H7 (cell line): ENCODE measurements at places on chromosomes 12 and 14.

- no peak for DNase-seq
Measured at GRCh38 chr14:105748204-105748578, 221.8 kb downstream of the TMEM121 start.

DNA sequence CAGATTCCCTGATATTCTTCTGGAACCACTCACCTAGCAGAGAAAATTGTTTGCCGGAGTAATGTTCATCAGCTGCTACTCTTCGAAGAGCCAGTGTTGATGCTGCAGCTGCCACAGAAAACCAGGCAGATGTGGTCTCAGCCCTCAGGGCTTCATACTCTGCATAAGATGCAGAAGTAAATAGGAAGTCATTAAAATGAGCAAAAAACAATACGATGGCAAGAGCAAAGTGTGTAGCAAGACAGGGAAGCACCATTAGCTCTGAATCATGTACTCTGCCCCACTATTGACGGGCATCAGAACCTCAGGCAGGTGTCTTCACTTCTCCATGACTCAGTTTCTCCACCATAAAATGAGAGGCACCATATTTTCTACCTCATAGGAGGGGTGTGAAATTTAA, 991.6 kb upstream of the TMEM132C start:
- DNase-seq: no peak

DNA sequence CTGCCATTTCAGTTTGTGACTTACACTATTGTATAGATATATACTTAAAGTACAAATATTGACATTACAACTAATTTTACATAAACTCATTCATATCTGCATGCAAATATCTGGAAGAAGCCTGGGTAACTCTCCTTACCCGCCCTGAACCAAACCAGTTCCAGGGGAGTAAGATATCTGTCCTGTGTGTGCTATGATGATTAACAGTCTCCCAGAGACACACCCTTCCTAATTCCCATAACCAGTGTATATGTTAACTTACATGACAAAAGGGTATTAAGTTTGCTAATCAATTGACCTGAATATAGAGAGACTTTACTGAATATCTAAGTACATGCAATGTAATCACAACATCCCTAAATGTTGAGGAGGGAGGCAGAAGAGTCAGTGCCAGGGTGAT, 23.0 kb downstream of the PRB3 start:
- DNase-seq: no peak

- no peak for DNase-seq
Measured at GRCh38 chr12:78430551-78430950, 434.0 kb upstream of the SYT1 start.

DNA sequence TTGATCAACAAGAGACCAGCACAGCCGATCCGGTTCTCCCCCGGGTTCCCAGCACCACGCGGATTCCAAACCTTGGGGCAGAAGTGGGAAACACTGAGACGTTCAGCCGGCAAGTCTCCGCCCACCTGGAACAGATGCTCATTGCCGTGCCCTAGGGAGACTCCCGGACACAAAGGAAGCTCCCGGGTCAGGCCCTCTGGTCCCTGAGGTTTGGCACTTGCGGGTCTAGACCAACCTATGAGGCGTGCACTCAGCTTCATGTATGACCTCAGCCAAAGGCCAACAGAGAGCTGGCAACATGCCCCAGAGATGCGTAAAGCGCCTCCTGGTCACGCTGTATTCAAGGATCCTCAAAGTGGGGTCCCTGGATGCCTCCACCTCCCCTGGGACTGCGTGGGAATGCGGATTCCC, 2.5 kb downstream of the RIMBP2 start:
- no peak for DNase-seq

DNA sequence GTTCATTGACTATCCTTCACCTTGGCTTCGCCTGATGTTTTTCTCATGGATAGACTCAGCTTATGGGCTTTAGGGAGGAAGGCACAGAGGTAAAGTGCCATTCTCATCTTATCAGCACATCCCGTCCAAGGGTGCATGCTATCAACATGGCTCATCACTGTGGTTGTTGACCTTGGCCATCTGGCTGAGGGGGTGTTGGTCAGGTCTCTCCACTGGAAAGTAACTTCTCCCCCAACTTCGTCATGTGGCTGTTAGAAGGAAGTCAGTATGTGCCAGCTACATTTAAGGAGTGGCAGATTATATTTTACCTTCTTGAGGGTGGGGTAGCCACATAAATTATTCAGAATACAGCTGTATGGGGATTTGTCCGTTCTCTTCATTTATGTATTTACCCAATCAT, 68.9 kb downstream of the EML1 start:
- no peak for DNase-seq

DNA sequence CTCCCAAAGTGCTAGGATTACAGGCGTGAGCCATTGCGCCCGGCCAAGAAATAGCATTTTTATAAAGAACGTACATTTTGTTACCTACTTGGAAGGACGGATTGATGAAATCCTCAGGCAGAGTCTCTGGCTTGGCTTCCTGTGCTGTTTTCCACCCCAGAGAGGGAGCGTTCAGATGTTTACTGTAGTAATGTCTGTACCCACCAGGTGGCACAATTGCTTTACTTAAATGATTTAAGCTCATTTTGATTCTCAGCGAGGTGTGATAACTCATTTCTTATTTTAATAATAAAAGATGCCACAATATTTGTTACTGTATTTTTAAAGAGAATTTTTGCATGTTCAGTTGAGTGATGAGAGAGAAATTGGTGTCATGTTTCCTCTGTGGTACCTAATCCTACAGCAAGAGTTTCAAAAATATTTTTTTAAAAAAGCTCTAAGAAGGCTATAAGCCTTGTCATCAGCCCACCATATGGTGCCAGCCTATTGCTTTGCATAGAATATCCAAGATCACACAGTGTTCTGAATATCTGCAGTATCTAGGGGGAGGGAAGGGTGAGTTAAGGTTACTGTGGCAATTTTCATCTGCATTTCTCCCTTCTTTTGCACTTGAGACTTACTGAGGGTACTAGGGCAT, 82.6 kb upstream of the TRAF3 start:
- DNase-seq: peak; percentile 68

DNA sequence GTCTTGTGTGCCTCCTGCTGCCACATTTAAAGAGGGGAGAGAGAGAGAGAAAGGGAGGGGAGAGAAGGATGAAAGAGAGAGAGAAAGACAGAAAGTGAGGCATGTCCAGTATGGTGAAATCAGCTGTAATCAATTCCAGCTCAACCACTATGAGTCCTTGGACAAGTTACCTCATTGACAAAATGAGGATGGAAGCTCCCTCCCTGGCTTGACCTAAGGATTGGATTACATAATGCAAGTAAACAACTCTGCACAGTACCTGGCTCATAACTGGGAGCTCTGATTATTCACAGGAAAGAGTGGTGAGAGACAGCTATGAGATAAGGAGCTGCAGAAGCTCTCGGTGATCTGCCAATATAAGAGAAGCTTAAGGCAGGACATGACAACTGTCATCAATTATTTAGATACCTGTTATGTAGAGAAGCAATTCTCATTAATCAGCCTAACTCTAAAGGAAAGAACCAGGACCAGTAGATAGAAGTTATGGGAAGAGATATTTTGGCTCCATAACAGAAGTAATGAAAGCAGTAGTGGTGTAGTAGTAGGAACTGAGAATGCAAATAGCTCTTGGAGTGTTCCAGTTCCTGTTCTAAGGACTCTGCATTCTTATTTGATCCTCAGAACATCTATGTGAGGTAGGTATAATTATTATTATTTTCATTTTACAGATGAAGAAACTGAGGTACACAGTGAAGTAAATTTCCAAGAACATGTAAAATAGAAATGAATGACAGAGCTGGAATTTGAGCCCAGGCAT, 791.6 kb downstream of the DIO2 start:
- no peak for DNase-seq

DNA sequence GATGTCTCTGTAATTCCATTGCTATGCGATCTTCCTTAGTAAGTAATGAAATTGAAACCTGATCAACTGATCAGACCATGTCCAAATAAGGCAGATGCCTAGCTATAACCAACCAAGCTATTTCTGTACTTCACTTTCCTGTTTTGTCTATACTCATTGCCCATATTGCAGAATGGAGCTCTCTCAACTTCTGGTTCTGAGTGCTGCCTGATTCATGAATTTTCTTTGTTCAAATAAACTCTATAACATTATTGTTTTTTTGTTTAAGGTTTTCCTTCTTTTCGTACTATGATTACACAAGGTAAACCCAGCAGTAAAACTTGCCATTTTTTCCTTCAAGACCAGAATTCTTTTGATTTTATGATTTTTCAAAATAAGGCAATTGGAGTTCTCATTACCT, 16.3 kb downstream of the COX16 start:
- DNase-seq: no peak

DNA sequence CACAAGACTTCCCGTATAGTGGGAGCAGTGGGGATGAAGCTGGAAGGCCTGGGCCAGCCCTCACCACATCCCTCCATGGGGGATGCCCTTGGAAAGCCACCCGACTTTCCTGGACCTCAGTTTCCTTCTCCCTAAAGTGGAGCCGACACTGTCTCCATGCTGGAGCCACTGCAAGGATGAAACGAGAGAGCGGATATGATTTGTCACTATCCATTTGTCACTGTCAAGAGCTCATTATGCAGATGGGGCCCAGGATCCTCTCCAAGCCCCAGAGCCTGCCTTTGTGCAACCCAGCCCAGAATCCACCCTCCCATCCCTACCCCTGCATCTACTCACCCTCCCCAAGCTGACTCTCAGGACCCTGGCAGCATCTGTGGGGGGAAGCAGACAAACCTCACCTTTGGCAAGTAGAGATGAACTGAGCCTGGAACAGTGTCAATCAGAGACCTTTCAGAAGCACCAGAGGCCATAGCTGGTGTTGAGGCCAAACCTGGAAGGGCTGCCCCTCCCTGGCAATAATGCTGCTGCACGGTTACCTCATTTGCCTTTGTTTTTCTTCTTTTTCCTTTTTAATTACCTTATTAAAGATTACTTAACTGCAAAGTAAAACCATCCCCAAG, 287.7 kb upstream of the RTL1 start:
- no peak for DNase-seq

- peak; percentile 8 for DNase-seq
Measured at GRCh38 chr14:36085861-36086260, 90.7 kb downstream of the PTCSC3 start.

- DNase-seq: no peak
Measured at GRCh38 chr12:43309959-43310358, 242.0 kb downstream of the ADAMTS20 start.

DNA sequence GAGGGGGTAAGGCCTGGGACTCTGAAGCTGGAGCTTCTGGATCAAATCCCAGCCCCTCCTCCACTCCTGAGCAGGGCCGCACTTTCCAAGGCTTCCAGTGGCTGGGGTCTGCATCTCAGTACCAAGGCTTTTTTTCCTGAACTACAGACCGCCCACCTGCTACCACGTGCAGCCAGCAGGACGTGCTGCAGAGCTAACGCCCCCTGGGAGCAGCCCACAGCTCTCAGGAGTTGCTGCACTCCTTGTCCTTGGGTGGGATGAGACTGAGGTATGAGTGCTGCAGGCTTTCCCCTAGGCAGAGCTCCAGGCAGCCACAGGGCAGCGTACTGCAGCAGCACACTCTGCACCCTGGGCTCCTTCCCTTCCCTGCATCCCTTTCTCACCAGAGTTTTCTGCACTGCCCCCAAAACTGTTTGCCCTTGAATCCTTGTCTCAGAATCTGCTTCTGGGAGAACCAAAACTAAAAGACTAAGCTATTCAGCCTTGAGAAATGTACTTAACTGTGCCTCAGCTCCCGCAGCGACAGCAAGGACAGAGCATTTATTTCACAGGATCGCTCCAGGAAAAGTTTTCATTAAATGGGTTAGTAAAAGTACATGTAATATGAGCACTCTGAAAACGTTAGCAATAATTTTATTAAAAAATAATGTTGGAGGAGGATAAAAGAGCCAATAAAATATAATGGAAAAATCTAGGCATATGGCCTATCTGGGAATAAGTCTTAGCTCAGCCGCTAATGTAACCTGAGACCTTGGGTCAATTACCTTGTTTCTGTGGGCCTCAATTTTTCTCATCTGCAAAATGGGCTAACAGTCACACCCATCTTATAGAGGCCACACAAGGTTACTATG, 25.5 kb downstream of the RBM19 start:
- peak; percentile 73 for DNase-seq

GRCh38 chr12:54431911-54432814, 13.1 kb upstream of the ITGA5 start:
- peak; percentile 65 for DNase-seq

- DNase-seq: no peak
Measured at GRCh38 chr12:11778713-11779685, 129.5 kb downstream of the ETV6 start.

DNA sequence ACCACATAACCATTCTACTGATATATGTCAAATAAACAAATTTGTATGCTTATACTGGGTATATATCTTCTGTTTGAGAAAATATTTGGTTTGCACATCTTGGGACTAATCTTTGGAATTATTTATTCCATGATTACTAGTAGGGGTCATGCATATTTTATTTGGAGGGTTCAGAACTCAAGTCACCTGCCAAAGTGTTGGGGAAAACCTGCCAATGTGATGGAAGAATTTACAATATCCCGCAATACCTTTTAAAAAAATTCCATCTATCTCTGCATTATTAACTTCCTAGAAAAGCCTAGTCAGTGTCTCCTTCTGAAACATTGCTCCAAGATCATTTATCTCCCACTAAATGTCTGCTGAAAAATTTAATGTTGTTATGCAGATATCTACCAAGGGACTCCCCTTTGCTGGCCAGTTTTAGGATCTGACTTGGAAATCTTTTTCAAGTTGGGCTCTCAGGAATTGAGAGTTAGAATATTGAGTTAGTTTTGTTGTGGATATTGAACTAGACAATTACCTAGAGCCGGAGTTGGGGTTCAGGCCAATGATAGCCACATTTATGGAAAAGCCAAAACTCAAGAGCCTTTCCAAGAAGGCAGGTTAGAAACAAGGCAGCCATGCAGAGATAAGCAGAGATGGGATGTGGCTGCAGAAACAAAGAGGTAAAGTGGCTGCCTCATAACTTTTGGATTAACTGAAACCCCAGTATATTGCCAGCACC, 425.2 kb downstream of the ADAMTS20 start:
- DNase-seq: no peak

- no peak for DNase-seq
Measured at GRCh38 chr12:80356097-80356496, 87.9 kb upstream of the PTPRQ start.

GRCh38 chr12:88518863-88519403, 61.3 kb downstream of the KITLG start:
- no peak for DNase-seq

- DNase-seq: peak; percentile 24
Measured at GRCh38 chr14:51865953-51866747, 5.7 kb downstream of the GNG2 start.

GRCh38 chr14:105375635-105376057, 22.7 kb upstream of the TEX22 start:
- DNase-seq: no peak

- peak; percentile 39 for DNase-seq
Measured at GRCh38 chr14:97177016-97177415, 379.8 kb downstream of the VRK1 start.

DNA sequence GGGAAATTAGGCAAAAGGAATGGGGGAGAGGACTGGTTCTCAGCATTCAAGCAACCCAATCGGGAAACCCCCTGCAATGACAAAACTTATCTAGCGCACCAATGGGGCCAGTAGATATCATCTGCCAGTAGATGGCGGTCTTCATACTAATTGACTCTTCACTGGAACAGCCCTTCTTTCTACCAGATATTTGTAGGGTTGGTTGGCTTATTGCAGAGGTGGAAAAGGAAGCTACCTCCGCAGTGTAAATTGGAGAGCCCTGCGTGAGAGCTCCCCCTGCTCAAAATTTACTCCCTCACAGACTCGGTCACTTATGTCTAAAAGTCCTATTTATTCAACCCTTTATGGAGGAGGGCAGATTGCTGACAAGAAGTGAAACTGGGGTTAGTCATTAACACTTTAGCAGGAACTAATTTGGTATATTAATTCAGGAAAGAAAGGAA, 166.1 kb upstream of the CCND2 start:
- DNase-seq: peak; percentile 83

- DNase-seq: peak; percentile 89
Measured at GRCh38 chr12:125983094-125983783, 918.0 kb downstream of the AACS start.
